ENCODE measurements at places on chromosomes 6 and 20.
A peak's percentile ranks its signal among the peaks of the same experiment; 100 is the strongest.

DNA sequence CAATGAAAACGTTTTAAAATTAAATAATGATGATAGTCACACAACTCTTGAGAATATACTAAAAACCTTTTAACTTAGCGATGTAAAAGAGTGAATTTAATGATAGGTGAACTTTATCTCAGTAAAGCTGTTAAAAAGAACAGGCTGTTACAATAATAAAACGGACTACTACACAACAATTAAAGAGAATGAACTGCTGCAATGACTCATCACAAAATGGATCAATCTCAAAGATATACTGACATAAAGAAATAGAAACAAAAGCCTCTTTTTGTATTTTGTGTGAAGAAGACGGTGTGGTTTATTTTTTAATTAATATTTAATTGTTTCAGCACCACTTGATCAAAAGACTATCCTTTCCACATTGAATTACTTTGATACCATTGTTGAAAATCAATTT is 352.4 kb upstream of the GJE1 start:
- DNase-seq = no peak

DNA sequence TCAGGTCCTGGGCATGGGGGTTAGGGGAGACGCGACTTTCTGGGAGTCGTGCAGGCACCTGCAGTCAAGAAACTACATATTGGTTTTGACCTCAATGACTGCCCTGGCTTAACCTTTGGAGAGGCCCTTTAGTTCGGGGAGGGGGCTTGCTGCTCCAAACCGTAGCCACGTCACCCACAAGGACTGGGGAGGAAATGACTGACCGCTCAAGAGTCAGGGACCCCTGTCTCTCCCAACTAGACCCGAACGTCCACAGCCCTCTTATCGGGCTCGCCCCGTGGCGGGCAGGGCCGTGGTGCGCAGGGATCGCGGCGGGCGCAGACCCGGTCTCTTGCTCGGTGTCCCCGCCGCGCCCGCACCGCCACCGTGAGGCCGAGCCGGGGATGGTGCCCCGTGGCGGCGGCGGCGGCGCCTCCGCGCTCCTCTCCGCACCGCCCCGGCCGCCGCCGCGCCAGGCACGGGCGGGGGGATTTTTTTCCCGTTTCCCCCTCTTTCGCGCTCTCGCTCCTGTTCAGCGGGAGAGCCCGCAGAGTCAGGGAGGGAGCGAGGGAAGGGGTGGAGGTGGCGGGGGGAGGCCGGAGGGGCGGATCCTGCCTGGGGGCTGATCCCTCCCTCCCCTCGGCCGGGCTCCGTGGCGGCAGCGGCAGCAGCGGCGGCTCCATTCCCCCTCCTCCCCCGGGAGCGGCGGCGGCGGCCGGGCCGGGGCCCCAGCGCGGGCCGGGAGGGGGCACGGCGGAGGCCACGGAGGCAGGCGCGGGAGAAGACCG is at the start of gene BRPF3:
Gene BRPF3, plus strand, starts transcription at position 632 of the 767 bp plus-strand sequence. CDS start 3,579 bp downstream, outside the sequence.
- peak; percentile 60 for DNase-seq

GRCh38 chr6:82365016-82365795 is 1.6 kb downstream of the TPBG start:
- DNase-seq = no peak

DNA sequence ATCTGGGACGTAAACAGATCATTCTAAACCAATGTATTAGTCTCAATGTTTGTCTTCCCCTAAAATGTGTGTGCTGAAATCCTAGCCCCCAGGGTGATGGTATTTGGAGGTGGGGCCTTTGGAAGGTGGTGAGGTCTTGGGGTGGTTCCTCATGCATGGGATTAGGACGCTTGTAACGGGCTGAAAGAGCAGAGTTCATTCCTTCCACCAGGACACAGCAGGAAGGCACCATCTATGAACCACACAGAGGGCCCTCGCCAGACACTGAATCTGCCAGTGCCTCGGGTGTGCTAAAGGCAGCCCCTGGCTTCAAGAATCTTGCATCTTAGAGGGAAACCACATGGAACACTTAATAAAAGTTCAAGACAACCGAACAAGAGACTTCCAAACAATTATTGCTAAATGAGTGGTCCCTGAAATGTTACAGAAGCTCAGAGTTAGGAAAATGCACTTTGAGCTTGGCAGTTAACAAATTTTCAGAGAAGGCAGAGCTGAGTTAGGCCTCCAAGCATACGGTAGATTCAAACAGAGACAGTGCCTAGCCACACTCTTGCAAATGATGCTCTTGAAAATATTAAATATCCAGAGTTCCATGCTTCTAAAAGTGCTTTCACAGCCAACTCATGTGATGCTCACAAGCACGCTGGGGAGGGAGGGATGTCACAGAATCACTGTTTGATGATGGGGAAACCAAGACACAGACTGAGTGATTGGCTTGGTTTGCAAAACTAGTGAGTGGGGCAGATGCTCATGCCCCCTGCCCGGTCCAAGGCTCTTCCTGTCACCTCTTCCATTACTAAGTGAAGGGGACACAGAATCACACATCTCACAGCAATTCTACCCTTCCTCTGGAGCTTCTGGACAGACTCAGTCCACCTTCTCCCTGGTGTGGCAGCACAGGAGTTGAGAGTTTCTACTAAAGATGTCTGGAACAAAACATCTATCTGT is 27.4 kb downstream of the TBC1D7 start:
- DNase-seq = no peak

DNA sequence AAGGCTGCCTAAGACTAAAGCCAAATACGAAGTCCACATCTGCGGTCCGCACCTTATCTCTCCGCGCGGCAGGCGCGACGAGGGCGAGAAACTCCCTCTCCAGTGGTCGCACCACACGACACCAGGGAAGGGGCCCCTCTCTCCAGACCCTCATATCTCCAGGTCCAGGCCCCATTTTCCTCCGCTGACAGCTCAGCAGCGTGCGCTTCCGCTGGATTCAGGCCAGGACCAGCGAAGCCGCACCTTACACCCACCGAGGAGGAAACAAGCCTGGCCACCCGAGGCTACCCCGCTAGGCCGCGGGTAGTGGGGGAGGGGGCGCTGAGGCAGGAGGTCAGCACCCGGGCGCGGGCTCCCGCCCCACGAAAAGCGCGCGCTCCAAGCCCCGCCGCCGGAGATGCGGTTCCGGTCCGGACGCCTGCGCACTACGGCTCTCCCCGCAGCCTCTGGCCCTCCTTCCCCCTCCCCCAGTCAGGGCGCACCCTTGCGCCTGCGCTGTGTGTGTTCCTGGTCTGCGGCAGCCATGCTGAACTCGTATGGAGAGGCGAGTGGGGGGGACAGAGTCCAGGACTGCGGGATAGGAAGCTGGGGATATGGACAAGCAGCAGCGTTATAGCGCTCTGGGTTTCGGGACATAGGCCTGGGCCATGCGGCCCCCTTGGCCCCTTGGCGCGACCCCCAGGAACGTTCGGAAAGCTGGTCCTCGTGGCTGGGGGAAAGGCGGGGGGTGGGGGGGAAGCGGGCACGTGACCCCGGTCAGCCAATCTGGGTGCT is at the start of gene BRD2:
Gene BRD2, plus strand, starts transcription at position 502 of the 774 bp plus-strand sequence. CDS start 4,305 bp downstream, outside the sequence.
- peak; percentile 95 for DNase-seq

Data from activated T-cell treated with anti-CD3 and anti-CD28 coated beads for 24 hours (primary cell).